ENCODE measurements at places on chromosomes 6 and 20.

DNA sequence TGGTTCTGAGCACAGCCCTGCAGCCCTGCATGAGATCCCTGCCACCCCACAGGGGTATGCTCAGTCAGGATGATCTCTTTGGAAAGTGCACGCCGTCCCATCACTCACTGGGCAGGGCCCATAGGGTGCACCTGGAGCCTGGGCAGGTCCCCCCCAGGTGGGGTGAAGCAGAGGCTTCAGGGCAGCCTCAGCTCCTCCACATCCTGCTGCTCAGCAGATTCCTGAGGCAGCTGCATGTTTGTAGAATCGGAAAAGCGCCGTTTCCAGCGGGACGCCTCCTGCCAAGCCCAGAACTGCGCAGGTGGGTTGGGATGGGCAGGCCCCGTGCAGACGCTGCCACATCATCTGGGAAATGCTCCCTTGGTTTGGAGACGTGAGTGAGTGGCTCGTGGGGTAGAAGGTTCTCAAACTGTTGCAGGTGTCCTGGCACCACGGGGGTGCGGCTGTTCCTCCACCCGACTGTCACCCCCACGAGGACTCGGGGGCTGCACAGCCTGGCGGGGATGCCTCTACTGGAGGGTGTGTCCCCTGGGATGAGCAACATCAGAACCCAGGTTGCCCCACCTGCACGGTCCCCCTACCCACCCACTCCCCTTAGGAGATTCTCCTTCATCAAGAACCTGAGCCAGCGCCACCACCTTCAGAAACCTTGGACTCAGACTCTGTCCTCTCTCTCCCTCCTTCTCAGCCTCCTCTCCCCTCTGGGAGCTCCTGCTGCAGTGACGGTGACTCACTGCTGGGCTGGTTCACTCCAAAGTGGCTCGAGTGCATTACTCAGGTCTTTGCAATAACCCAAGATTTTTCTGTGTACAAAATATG, 334.1 kb downstream of the TAF4 start:
- no peak for DNase-seq

- DNase-seq: no peak
These were observed 68.9 kb downstream of the ZNF217 start for GRCh38 chr20:53524589-53525312.

- DNase-seq: no peak
These were observed 4.9 kb upstream of the FAM83C start for GRCh38 chr20:35297155-35297554.

DNA sequence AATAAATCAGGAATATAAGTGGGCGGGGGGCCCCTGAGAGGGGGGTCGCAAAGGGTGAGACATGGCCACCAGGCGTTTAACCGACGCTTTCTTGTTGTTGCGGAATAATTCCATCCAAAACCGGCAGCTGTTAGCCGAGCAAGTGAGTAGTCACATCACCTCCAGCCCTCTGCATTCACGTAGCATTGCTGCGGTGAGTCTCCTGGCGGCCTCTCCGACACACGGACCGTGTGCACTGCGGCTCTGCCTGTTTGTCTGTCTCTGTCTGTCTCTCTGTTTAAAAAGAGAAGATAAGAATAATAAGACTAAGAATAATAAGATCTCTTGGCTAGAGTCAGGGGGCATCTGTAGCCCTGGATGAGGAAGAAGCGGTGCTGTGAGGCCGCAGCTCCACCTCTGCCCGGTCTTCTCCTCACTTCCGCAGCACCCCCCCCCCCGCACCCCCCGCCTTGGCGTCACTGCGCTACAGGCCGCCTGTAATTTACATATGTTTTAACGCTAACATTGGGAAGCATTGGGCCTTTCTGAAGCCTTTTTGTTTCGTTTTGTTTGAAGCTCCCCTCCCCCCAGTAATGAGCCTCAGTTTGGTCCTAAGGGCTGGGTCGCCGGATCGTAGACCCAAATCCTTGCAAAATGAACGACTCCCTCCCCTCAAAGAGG, 993 bp downstream of the STX16 start:
- peak; percentile 88 for DNase-seq

DNA sequence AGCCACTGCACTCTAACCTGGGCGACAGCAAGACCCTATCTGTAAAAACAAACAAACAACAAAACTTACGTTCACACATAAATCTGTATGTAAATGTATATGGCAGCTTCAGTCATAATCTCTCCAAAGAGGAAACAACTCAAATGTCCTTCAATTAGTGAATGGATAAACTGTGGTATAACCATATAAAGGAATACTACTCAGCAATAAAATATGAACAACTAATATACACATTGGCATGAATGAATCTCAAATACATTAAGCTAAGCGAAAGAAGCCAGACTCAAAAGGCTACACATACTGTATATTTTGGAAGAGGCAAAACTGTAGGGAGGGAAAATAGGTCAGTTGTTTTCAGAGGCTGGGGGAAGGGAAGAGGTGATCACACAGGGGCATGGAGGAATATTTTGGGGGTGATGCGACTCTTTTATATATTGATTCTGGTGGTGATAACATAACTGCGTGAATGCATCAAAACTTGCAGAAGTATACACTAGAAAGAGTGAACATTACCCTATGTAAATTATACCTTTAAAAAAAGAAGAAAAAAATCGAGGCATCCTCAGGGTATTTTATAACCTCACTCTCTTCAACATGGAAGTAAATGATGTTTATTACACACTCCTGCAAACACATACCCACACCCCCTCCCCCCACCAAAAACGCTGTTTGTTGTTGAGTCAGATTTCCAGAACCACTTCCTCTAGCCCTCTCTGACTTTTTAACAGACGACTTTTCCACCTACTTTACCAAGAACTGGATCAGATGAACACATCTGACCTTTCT, 115.2 kb upstream of the RNF24 start:
- no peak for DNase-seq

DNA sequence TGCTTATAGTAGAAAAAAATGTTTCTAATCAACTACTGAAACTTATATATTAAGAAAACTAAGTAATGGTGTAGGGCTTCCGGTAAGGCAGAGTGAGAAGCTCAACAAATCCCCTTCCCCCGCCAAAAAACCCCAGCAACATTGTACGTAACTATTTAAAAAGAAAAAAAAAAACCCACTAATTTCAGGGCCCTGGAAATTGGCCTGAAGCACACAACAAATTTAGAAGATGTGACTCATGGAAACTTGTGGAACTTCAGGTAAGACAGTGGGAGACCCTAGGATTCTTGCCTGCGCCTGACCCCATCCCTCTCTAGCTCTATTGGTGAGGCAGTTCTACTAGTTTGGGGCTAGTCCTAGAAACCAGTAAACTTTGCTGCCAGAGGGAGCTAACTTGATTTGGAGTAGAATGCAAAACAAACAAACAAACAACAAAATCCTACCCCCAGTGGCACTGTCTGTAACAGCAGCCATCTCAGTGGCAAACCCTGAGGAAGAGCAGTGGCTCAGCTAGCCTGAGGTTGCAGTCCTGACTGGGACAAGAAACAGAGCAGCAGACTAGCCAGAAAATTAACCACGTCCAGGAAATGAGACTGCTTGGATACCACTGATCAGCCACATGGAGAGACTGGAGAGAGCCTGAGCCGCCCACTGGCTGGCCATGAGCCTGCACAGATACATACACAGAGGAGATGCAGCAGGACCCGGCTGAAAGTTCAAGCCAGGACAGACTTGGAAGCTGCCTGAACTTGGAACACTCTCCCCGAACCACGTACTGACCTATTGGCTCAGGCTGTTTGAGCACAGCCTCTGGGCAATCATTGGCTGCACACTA, 135.1 kb downstream of the TBXT start:
- no peak for DNase-seq

DNA sequence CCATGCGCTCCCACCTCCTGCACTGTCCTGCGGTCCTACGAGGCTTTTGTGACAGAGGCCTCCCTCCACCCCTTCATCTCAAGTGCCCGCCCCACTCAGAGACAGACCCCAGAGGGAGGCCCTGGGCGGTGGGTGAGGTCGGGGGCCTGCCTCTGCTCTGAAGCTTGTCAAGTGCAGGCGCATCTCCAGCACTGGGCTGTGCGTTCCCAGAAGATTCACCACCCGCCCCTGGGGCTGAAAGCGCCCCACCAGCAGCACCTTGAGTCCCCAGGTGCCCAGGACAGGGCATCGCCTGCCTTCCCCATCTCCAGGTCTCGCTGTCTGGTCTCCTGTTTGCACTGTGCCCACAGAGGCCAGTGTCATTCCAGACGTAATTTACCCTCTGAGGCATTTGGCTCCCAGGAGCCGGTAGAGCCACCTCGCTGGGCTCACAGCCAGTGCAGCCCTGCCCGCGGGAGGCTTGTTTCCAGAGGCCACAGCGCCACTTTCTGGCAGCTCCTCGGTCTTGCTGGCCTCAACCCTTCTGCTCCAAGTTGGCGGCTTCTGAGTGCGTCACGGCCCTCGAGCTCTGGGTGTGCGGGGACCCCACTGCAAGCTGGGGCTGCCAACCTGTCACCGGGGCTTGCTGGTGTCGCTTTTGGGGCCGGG, 191.1 kb downstream of the TAF4 start:
- no peak for DNase-seq

DNA sequence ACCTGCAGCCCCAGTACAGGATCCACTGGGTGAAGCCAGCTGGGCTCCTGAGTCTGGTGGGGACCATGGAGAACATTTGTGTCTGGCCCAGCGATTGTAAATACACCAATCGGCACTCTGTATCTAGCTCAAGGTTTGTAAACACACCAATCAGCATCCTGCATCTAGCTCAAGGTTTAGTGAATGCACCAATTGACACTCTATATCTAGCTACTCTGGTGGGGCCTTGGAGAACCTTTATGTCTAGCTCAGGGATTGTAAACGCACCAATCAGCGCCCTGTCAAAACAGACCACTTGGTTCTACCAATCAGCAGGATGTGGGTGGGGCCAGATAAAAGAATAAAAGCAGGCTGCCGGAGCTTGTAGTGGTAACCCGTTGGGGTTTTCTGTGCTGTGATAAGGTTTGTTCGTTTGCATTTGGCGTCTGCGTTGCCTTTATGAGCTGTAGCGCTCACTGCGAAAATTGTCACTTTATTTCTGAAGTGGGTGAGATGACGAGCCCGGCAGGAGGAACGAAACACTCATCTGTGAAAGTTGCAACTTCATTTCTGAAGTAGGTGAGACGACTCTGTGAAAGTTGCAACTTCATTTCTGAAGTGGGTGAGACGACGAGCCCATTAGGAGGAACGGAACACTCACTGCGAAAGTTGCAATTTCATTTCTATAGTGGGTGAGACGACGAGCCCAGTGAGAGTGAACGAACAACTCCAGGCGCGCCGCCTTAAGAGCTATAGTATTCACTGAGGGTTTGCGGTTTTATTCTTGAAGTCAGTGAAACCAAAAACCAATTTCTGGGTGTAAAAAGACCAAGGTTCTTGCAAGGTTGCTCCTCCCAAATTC, 31.1 kb downstream of the SERPINB6 start:
- DNase-seq: peak; percentile 88

GRCh38 chr6:141677598-141678211, 455.0 kb upstream of the GJE1 start:
- DNase-seq: no peak

DNA sequence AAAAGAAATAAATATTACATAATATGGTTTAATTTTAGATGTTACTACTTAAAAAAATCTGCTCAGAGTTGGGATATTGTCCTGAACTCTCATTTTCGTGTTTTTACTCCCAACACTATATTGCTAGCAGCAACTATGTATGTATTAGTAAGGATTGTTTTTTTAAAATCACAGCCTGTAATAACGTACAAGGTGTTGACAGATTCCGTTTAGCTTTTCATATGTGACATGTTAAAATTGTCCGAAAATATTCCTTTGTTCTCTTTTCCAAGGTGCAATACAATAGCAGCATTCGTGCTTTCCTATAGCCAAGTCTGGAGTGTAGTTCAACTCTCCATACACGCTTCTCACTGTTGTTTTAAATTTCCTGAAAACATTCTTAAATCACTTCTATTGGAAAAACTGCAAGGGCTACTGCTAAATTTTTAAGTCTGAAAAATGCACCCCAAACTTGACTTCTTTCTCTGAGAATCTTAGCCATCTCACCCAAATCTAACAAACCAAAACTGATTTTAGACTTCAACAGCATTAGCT, 59.0 kb upstream of the HFE start:
- DNase-seq: no peak

GRCh38 chr6:35209622-35210247, 4.0 kb upstream of the SCUBE3 start:
- no peak for DNase-seq

DNA sequence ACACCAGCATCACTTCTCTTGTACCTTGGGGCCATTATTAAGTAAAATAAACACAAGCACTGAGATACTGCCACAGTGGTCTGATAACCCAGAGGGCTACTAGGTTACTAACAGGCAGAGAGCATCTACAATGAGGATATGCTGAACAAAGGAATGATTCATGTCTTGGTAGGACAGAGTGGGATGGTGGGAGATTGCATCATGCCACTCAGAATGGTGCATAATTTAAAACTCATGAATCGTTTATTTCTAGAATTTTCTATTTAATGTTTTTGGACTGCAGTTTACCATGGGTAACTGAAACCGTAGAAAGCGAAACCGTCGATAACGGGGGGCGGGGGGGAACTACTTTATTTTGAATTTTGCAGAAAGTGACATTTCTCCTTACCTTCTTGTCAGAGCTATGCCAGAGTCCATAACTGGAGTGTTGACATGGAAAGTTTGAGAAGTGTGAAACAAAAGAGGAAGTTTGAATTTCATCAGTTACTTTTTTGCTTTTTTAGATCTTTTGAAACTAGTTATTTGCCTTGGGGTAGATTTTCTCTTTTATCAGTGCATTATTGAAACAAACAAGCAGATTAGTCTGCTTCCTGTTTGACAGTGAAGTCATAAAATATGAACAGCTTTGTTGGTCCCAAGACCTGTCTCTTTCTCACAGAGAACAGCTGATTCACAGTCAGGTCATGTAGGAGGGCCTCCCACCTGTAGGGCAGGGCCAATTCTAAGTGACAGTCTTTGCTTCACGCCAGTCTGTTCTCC, 124.9 kb downstream of the KLHL32 start:
- peak; percentile 50 for DNase-seq

DNA sequence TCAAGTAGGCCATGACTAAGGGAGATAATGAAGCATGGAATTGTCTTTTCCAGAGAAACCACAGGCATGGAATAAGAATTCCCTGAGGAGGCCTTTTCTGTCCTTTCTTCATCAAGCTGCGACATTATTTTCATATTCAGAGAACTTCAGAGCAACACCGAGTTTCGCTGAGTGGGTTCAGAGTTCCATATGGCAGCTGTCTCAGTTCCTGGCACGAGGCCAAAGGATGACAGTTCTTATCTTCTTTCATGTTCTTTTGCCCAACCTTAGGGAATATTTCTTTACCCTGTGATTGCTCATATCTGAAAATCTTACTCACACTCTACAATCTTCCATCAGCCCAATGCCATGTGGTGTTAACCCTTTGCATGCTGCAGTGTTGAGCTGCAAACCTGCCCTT, 135.3 kb upstream of the BMP2 start:
- no peak for DNase-seq

- no peak for DNase-seq
These were observed 43.6 kb downstream of the RGS17 start for GRCh38 chr6:153087436-153087835.

GRCh38 chr6:71851214-71851613, 35.1 kb upstream of the RIMS1 start:
- DNase-seq: no peak

DNA sequence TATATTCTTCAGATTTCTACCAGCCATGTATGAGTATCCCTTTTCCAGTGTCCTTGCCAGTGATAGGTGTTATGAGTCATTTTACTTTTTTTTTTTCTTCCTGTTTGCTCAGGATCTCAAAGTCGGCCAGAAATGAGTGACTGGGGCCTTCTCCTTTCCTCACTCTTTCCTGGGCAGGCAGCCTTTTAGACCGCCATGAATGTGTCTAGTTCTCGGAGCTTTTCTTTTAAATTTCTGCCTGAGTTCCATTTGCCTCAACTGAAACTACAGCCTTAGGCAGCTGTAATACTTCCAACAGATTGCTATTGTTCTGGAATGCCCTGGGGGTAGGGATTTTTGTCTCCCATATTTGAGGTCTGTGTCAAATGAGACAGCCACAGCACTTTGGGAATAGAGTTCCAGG, 83.7 kb downstream of the STXBP5 start:
- no peak for DNase-seq

All from GM06990 (cell line).